Naive thymus-derived CD8-positive, alpha-beta T cell (primary cell): ENCODE measurements at places on chromosomes 4 and X. TPM values are rescaled to one million over a fixed set of nuclear protein-coding genes. Genes with fewer than 3 reads are reported as not detected.

The SMR3B gene
- polyA plus RNA-seq, result not detected

The CXCL1 gene
- not detected for polyA plus RNA-seq

The ATP1B4 gene
- not detected for polyA plus RNA-seq

The FAM90A26 gene
- not detected for polyA plus RNA-seq

The RAB9B gene
- not detected for polyA plus RNA-seq
